ENCODE measurements at places on chromosomes 1 and 21.

DNA sequence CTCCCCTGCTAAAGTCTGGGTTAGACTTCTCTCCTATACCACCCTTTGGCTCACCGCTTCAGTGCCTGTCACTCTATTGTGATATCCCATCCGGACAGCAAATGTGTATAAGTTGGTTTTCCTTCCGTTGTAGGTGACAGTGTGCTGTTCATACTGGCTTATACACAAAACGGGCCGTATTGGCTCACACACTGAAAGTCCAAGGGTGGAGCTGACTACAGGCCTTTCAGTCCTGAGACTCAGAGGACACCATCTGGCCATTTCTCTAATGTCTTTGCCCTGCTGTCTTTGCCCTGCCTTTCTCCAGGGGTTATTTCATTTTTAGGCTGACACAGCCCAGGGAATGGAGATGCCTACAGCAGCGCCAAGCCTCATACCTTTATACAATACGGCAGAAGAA lies 90.7 kb downstream of the URB2 start:
- no peak for DNase-seq

GRCh38 chr1:65006806-65007205 lies 40.5 kb upstream of the JAK1 start:
- no peak for DNase-seq

DNA sequence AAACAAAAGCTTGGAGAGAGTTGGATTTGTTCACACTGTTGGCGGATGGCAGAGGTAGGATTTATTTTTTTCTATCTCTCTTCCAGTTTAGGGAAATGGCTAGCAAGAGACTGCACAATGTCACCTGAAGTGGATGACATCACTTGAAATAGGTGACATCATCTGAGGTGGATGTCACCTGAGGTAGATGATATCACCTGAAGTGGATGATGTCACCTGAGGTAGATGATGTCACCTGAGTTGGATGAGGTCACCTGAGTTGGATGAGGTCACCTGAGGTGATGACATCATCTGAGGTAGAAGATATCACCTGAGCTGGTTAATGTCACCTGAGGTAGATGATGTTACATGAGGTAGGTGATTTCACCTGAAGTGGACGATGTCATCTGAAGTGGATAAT lies 413.4 kb downstream of the DSCAM start:
- DNase-seq = no peak

- DNase-seq = no peak
These were observed 24.3 kb upstream of the BTG2 start for GRCh38 chr1:203281033-203281432.

- DNase-seq = no peak
These were observed 448 bp downstream of the AURKAIP1 start for GRCh38 chr1:1374589-1374928.

DNA sequence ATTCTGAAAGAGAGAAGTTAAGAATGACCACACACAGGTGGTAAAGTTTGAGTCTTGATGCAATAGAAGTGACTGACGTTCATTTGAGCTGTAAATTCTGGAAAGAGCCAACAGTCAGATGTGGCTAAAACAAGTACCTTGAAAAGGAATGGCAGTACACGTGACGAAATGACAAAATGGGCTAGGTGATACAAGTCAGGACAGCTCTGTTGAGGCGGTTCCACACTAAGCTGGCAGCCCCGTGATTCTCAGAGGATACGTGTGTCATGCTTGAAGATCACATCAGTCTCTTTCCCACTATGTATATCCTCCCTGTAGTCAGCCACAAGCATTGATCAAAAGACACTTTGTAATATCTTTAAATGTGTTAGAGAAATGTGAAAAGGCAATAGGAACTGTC lies 881.3 kb upstream of the ADGRL2 start:
- DNase-seq = no peak

DNA sequence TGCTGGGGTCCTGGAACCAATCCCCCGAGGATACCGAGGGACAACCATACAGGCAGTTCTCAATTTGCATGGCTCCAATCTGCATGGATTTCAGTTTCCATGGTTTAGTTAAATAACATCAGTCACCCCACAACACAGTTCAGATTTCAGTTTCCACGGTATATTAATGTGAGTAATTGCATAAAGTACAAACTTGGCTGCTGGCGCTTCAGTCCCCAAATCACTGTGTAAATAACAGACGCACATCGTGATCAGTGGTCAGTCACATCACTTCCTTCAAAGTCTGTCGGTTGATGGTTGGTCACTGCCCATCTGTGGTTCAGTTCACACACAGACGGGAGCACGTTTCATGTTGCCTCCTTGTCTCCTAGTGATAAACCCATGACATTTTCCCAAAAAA lies 66.4 kb upstream of the LPGAT1 start:
- DNase-seq = no peak

- no peak for DNase-seq
These were observed 459 bp downstream of the CAPZB start for GRCh38 chr1:19484798-19485361.

- no peak for DNase-seq
These were observed 279.0 kb downstream of the PTPRU start for GRCh38 chr1:29515170-29515955.

- DNase-seq = peak; percentile 50
These were observed 614 bp upstream of the CACNA1E start for GRCh38 chr1:181482521-181483284.

- DNase-seq = no peak
These were observed 12.3 kb upstream of the SDC3 start for GRCh38 chr1:30920827-30921226.

DNA sequence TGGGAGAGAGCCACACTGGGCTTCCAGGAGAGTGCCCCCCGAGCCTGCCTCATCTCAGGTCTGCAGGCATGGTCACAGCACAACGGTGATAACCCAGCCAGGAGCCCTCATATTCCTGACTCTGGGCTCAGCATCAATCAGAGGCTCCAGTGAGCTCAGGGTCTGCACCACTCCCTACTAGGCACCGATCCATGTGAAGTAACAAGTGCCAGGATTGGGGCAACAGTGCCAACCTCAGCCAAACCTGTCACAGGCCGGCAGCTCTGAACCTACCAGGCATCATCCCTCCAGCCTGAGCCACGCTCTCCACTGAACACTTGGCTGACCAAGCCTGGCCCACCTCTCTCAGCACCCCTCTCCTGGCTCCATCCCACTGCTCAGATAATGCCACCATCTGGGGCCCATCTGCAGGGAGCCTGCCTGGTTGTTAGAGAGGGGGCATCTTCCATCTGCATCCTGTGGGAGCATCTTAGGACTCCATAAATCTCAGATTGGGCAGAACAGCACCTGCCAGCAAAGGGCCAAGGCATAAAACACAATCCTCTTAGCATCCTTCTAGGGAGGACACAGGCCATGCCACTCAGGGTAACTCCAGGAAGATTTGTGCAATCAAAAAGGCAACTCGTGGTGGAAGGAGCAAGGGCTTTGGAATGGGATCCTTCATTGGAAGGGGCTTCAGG lies 213.7 kb upstream of the CSF3R start:
- DNase-seq = no peak

DNA sequence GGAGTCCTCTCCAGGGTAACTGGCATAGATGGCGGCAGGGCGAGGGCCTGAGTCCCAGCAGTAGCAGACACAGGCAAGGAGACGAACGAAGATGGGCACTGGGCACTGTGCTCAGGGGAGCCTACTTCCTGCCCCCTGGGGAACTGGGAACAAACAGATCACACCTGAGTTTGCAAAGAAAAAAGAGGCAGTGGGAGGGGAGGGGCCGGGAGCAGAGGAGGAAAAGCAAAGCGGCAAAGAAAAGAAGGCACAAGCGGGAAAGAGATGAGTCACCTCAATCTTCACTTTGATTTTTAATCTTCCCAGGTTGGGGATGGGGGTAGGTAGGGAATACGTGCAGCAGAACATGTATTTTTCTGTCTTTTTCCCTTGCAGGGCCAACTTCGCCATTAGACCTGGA lies 44.0 kb downstream of the ZSCAN20 start:
- DNase-seq = no peak

DNA sequence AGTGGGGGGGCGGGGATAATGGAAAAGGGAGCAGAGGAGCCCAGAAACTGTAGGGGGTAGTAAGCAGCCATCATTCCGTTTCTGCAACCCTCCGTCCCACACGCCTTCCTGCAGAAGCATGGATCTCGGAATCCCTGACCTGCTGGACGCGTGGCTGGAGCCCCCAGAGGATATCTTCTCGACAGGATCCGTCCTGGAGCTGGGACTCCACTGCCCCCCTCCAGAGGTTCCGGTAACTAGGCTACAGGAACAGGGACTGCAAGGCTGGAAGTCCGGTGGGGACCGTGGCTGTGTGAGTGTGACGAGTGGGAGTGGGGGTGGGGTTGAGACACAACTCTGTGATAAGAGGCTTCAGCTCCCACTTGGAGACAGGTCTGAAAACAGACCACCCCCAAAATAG lies 706 bp downstream of the CREB3L4 start:
- no peak for DNase-seq

DNA sequence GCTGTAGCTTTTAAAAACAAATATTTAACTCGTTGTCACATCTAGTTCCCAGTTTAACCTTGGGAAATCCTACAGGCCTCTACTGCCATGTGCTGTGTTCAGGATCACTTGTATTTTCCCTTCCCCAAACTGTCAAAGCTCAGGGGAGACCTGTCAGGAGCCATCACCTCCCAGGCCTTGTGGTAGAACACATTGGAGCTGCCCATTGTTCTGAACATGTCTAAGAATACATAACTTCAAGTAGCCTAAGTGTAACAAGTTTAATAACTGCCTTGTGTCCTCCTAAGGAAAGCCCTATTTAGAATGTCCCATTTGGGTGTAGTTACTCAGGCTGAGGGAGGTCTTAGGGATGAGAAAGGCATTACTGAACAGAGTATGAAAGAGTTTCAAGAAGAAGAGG lies 28.6 kb upstream of the PIGC start:
- DNase-seq = no peak

- DNase-seq = no peak
These were observed at the start of gene PLEKHN1 for GRCh38 chr1:966135-966703. Gene PLEKHN1 (plus strand): TSS chr1:966482. CDS start chr1:966532, 50 bp downstream.

- no peak for DNase-seq
These were observed 149.5 kb downstream of the NOS1AP start for GRCh38 chr1:162218975-162219374.

- no peak for DNase-seq
These were observed 145.1 kb upstream of the EDN2 start for GRCh38 chr1:41629571-41629970.

- DNase-seq = no peak
These were observed 33.7 kb upstream of the ACTL8 start for GRCh38 chr1:17721444-17721843.

- DNase-seq = no peak
These were observed 3.5 kb upstream of the CLDN19 start for GRCh38 chr1:42743317-42744147.

GRCh38 chr21:24076179-24076578 lies 1531.1 kb downstream of the MRPL39 start:
- DNase-seq = no peak

DNA sequence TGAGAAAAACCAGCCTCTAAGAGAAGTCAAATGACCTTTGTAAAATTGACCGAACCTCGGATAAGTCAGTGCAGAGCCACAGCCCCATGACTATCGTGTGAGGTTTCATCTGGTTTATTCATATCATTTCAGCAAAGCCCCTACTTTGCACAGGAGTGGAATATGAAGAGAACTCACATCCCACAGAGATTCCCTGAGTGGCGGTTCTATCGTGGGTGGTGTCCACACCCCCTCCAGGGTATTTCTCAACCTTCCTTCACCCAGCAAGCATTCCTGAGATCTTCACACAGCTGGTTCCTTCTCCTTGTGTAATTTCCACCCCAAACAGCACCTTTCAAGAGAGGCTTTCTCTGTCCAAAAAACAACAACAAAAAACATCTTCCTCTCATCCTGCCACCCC lies 47.5 kb downstream of the EVA1C start:
- DNase-seq = no peak

- no peak for DNase-seq
These were observed 196.0 kb downstream of the RPS6KC1 start for GRCh38 chr1:213247038-213247437.

DNA sequence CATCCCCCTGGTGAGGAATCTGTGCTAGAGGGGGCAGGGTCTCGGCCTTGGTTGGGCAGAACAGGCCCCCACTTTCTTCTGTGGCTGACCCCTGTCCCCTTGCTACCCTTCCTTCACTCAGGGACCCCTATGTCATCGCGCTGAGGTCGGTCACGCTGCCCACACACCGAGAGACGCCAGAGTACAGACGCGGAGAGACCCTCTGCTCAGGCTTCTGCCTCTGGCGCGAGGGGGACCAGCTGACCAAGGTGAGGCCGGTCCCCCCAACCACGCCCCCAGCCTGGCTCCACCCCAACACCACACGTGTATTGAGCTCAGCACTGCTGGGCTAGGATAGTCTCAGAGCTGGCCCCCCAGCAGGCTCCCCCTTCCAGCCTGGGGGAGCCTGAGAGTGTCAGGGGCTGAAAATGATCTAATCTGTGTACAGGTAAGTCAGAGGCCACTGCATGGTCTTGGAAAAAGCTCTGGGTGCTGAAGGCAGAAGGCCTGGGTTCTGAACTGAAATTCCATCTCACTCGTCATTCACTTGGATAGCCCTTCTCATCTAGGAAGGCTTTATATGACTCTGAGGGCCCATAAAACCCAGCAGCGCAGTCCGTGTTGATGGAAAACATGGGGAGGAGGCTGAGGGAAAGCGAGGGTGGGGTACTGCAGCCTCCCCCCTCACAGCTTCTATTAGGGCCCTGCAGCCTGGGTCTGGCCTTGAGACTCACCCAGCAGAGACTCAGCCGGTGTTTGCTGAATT lies 15.3 kb downstream of the FAM151A start:
- no peak for DNase-seq

GRCh38 chr1:177589166-177589565 lies 380.7 kb downstream of the SEC16B start:
- DNase-seq = no peak

- no peak for DNase-seq
These were observed 6.7 kb upstream of the IVL start for GRCh38 chr1:152901631-152902030.

DNA sequence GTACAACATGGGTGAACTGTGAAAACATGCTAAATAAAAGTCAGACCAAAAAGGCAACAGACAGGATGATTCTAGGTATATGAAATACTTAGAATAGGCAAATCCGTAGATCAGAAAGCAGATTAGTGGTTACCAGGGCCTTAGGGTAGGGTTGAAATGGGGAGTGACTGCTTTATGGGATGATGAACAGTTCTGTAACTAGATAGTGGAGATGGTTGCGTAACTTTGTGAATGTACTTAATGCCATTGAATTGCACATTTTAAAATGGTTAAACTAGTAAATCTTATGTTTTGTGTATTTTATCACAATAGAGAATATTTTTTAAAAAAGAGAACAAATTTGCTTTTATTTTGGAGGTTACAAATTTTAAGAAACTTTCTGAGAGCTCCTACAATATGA lies 17.4 kb downstream of the ZNF326 start:
- no peak for DNase-seq
